Neural progenitor cell (in vitro differentiated cells): ENCODE measurements at places on chromosomes 5 and 9.

DNA sequence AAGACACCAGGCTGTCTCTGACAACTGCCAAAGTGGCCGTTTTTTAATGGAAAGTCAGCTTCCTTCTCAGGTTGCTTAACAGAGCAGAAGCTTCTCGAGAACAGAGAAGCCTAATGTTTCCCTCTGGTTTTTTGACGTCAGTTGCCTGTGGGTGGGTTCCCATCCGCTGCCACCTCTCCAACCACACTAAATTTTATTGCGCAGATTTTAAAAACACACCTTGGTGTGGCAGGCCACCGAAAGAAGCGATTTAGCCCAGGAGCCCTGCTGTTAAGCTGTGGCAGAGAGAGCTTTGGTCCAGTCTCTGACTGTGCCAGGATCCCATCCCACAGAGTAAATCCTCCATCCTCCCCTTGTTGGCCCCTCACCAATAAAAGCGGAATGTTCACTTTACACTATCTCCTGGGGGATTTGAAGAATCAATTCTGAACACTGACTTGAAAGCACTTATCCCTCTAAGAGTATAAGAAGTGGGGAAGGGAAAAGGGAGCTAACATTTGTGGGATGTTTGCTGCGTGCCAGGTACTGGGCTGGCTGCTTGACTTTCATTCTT lies 181.6 kb downstream of the AOPEP start:
- DNase-seq, result no peak

GRCh38 chr9:18018661-18019060 lies 439.8 kb downstream of the SH3GL2 start:
- no peak for DNase-seq

DNA sequence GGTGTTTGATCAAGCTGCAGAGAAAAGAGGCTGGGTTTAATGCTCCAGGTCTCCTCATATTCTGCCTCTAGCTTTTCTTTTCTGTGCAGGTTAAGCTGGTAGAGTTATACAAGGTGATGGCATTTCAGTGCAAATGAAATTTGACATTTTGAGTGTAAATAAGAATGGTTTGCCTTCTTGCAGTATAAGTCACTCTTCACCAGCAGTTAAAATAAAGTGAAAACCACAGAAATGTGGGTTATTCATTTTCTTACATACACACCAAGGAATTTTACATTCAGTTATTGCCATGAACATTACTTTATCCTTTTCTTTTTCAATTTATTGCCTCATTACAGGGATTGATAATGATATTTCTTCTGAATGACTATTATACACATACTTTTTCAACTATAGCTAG lies 337.5 kb upstream of the PCSK5 start:
- DNase-seq, result no peak

DNA sequence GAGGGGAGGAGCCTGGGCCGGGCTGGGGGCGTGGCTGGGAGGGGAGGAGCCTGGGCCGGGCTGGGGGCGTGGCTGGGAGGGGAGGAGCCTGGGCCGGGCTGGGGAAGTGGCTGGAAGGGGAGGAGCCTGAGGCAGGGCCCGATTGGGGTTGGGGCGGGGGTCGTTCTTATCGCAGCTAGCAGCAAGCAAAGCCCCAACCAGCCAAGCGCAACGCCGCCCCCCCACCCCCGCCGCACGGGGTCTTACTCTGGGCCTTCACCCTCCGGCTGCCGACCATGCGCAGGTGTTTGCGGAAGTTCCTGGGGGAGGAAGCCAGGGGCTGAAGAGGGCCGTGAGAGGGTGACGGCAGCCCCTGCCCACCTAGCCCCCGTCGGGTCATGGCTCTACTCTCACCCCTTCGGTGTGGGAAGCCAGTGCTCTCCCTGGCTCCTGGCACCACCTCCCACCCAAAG lies 5.0 kb downstream of the NSMF start:
- DNase-seq, result peak; percentile 85

DNA sequence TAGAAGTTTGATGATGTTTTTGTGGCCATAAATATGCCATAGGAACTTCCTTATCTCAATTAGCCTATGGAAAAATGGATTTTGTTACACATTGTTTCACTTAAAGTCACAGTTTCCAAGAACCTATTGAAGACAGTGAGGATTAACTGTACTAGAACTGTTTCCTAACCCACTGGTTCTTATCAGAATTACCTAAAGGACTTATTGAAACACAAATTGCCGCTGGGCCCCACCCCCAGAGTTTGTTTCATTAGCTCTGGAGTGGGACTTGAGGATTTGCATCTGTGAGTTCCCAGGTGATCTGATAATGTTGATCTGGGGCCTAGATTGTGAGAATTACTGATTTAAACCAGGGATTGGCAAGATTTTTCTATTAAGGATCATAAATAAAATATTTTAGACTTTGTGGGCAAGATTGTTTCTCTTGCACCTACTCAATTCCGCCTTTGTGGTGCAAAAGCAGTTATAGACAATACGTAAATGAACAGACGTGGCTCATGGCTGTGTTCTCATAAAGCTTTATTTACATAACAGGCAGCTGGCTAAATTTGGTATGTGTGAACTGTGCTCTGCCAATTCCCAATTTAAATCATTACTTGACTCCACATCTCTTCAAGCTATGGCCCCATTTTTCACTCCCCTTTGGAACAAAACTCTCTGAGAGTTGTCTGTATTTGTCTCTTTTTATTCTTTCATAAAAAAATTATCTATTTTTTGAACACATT lies 9.3 kb downstream of the JAK2 start:
- DNase-seq, result no peak

GRCh38 chr5:112848116-112848811 lies 12.8 kb upstream of the SRP19 start:
- DNase-seq, result peak; percentile 78

GRCh38 chr9:15743512-15743911 lies 190.7 kb downstream of the CCDC171 start:
- DNase-seq, result no peak
